B cell (primary cell): ENCODE measurements at places on chromosomes 13 and 19. TPM values are rescaled to one million over a fixed set of nuclear protein-coding genes. Genes with fewer than 3 reads are reported as not detected.

ZNF66 gene
- 25.0 and 27.7 TPM in 2 replicates for total RNA-seq

LRRC4B gene
- total RNA-seq, result not detected in 2 replicates

UBE2L5 gene
- 0.57 and 0.58 TPM in 2 replicates for total RNA-seq

MAST1 gene
- 0.39 and 1.2 TPM in 2 replicates for total RNA-seq

LAIR2 gene
- total RNA-seq, result not detected in 2 replicates

COL4A1 gene
- not detected in 2 replicates for total RNA-seq

TIMM50 gene
- 52.3 and 55.3 TPM in 2 replicates for total RNA-seq

ZNF729 gene
- not detected in 2 replicates for total RNA-seq
